Kidney (tissue), 22 donors: ENCODE measurements at places on chromosomes 3 and 15. TPM values are rescaled to one million over a fixed set of nuclear protein-coding genes. Genes with fewer than 3 reads are reported as not detected.

GRCh38 chr15:23482764-23483489 lies 35.9 kb upstream of the GOLGA6L2 start:
- DNase-seq, result no peak

- no peak for DNase-seq
Measured at GRCh38 chr3:50623840-50624474, 7.0 kb downstream of the MAPKAPK3 start.

- peak; percentile 87 for DNase-seq
Measured at GRCh38 chr3:23611737-23612295, 193.9 kb upstream of the UBE2E1 start.

DNA sequence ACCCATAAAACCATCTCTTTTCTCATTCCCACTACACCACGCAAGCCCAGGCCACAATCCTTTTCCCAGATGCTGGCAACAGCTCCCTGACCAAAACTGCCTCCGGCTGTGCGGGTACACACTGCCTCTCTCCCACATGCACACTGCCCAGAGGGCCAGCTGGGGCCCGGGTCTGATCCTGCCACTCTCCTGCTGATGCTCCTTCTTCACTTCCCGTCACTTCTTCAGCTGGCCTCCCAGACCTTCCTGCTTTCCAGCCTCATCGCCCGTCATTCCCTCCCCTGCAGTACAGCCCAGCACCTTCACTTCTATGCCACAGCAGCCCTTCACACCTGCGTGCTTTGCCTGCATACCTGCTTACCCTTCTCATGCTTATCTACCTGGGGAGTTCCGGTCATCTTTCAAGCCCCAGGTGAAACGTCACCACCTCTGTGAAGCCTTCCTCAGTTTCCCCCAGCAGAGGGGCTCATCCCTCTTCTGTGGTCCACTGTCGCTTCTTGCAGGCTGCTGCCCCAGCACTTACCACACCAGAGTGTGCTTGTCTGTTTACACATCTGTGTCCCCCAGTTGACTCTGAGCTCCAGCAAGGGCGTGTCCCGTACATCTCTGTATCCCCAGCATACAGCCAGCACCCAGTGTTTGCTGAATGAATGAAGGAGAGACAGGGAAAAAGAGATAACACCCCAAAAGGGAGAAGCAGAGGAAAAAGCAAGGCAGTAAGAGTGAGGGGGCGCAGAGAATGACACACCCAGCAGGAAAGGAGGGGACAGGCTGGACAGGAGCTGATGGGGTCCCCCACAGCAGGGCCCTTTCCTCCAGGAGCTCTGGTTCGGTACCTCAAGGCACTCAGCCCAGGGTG lies 22.2 kb downstream of the GRAMD2A start:
- DNase-seq, result no peak

GRCh38 chr3:64160000-64160695 lies 65.1 kb downstream of the PRICKLE2 start:
- DNase-seq, result no peak

The ALG1L2 gene
- polyA plus RNA-seq, result not detected

The KLHL40 gene
- polyA plus RNA-seq, result not detected

- DNase-seq, result no peak
Measured at GRCh38 chr15:90419738-90420406, 31.8 kb downstream of the IQGAP1 start.

DNA sequence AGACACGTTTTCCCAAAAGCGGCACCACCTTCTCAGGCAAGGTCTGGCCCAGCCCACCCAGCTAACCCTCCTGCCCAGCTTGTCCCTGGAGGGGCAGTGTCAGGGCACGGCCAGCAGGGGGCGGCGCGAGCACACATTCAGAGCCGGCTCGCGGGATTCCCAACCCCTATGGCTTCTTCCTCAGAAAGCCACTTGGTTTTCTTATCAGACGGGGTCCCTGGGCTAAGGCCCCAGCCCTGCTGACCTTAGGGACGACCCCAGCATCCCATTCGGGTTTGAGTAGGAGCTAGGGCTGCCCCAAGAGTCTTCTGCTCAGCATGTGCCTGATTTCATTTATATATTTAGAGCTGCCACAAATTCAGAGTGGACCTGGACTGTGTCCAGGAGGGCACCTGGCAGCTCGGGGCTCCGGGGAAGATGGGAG lies 14.5 kb downstream of the RLBP1 start:
- peak; percentile 85 for DNase-seq

GRCh38 chr3:128554100-128554464 lies 61.1 kb upstream of the GATA2 start:
- no peak for DNase-seq

The SLC9C1 gene
- polyA plus RNA-seq, result 0.09 TPM

- DNase-seq, result no peak
Measured at GRCh38 chr15:58392611-58393161, 39.1 kb upstream of the LIPC start.
